Hypothalamus (tissue), 51 donors: ENCODE measurements at places on chromosomes 4 and X.

DNA sequence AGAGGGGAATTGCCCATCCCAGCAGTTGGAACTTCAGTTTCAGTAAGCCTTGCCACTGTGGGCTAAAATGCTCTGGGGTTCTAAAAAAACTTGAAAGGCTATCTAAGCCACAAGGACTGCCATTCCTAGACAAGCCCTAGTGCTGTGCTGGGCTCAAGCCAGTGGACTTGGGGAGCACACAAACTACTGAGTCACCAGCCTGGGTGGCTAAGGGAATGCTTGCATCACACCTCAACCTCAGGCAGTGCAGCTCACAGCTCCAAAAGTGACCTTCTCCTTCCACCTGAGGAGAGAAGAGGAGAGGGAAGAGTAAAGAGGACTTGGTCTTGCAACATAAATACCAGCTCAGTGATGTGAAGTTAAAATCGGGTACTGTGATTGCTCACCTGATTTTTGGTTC, 116.7 kb upstream of the GLRA2 start:
- no peak for DNase-seq

DNA sequence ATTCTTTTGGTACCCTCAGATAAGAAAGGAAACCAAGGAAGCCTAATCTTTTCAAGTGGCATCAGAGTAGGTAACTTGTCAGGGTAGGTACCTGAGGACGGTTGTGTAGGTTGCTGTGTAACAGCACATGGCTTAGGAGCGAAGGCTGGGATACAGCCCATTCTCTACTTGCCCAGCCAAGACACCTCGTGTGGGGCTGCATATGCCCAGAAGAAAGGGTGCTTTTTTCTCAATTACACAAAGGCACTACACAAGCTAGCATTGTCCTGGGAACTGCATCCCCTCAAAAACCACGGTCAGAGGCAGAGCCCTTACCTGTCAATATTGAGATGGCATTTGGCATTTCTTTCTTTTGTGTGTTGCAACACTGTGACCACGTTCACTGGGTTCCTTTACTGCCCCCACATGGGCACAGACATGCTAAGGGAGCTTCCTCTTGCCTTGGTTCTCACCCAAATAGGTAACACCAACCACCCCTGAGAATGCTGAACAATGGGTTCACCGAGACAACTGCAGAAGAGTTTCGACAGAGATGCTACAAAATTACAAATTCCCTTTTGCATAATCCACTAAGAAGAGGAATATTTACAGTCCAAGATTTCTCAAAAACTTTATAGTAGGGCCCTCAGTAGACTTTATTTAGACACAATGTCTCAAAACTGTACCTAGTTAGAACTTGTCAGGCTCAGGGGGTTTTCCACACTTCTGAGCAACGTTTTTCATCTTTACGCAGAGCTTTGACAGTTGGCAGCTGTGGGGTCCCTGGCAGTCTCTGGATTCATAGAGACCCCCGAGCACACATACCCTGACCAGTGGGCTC, 35.8 kb upstream of the TNIP3 start:
- no peak for DNase-seq

DNA sequence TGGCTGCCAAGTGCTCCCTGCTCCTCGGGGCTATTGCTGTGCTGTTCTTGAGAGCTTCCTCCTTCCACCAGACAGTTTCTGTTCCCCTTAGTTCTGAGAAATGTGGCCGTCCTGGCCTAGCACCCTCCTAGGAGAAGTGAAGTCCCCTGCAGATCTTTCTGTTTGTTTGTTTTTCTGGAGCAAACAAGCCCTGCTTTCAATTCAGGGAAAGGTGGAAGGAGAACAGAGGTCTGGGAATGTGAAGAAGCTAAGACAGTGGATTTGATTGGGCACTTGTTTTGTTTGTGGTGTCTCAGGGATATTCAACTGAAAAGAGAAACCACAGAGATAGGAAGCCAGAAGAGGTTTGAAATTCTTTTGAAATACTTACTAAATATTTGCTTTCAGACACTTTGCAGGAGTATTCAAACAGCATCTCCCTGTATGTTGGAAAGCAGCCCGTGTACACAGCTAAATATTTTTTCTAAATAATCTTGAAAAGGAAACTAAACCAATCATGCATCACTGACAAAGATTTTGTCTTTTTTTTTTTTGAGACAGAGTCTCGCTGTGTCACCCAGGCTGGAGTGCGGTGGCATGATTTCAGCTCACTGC, 36.5 kb upstream of the PPM1K start:
- DNase-seq: no peak

- no peak for DNase-seq
Measured at GRCh38 chrX:129782706-129783105, 3.0 kb downstream of the SASH3 start.

DNA sequence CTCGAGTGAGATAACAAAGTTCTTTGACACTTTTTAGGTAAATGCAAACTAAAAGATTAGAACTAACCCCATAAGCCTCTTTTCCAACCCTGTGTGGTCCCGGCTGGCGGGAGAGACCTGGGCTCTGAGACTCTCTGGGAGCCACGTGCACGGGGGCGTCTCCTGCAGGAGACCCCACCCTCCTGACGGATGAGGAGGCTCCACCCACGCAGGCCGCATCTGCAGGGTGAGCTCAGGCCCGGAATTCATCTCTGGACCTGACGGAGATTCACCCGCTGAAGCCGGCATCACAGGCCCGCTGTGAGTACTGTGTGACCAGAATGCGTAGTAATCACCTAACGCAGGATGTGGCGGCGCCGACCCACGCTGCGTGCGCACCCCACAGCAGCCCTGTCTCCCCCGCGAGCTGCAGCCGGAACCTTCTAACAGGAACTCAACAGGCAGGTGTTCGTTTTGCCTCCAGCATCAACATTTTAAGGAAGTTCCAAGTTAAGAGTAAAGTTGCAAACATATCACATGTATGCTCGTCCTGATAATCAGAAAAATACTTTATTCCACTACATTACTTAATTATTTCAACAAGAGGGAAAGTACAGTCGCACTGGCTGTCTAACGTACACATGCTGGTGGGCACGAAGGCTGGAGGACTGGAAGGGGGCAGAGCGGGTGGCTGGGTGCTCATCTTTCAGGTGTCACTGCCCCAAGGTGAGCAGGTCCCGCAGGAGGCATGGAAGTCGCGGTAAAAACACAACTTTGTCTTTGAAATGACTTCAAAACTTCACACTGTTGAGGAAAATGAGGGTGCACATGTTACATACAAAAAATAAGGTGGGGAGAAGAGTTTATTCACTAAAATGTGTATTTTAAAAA, 44.5 kb downstream of the FGFRL1 start:
- DNase-seq: no peak

GRCh38 chr4:158801066-158801465, 32.2 kb downstream of the FNIP2 start:
- no peak for DNase-seq

- DNase-seq: no peak
Measured at GRCh38 chrX:17104433-17104832, 158.0 kb downstream of the REPS2 start.

DNA sequence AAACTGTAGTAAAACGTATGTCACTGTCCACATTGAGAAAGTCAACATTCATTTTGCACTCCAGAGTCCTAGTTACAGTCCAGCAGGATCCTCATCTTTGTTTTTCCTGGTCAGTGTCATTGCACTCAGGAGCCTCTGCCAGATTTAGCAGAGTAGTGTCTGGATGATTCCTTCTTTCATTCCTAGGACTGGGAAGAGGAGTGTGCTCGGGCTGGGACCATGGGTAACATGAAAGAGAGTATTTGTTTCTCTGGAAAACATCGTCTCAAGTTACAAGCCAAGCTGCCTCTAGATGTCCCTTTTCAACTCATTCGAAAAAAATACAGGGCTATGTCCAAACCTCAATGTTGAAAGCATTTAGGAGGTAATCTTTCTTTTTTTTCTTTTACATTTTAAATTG, 69.9 kb upstream of the TNIP3 start:
- no peak for DNase-seq

DNA sequence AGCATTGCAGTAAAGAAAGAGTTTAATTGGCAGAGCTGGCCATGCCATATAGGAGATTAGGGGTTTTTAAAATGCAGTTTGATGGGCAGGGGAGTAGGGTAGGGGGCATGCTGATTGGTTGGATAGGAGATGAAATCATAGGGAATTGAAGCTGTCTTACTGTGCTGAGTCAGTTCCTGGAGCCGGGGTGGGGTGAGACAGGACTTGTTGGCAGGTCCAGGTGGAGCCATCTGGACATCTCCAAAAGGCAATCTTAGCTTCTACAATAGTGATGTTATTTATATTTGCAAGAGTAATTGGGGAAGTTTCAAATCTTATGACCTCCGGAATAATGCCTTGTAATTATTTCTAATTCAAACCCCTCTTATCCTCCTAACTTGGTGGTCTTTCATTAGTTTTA, 32.4 kb upstream of the PGM2 start:
- no peak for DNase-seq

GRCh38 chrX:17546356-17546755, 171.4 kb downstream of the NHS start:
- no peak for DNase-seq

- no peak for DNase-seq
Measured at GRCh38 chrX:68994135-68994890, 165.5 kb downstream of the EFNB1 start.

DNA sequence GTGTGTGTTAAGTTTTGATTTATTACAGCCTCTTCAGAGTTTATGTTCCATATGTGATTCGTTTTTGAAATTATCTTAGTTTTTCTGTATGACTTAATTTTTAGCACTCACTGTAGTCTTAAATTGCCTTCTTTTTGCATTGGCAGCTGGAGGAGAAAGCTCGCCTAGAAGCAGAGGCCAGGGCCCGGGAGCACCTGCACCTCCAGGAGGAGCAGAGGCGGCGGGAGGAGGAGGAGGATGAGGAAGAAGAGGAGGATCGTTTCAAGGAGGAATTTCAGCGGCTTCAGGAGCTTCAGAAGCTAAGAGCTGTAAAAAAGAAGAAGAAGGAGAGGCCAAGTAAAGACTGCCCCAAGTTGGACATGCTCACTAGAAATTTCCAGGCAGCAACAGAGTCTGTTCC, 56.6 kb downstream of the TNIP2 start:
- no peak for DNase-seq
